ENCODE measurements at places on chromosomes 5 and 9.

DNA sequence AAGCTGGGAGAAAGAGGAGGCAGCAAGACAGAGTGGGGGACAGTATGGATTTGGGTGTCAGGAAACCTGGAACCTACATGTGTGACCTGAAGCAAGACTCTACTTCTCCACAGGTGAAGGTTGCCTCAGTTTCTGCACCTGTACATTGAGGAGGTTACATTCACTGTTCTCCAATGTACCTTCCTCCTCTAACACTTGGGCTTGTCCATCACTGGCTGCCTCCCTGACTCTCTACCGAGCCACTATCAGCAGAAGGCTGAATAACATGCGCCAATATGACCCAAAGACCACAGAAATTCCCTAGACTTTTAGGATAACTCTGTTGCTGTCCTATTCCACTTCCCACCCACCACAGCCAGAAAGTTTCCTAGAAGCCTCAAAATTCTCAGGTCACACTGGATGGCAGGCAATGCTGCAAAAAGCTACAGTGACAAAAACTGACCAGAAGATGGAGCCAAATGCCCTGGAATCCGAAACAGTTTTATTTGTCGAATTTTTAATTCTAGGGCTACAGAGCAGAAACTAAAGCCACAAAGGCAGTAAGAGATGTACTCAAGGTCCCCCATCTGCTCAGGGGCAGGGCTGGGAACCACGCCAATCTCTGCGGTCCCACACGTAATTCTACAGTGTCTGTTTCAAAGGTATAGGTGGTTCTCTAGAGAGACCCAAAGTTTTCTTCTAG, 64.4 kb downstream of the FAM114A2 start:
- no peak for DNase-seq

GRCh38 chr9:99013550-99013949, 69.8 kb downstream of the COL15A1 start:
- DNase-seq = no peak

- no peak for DNase-seq
Measured at GRCh38 chr5:113059232-113060040, 82.8 kb downstream of the DCP2 start.

GRCh38 chr5:14663734-14664269, 716 bp upstream of the OTULIN start:
- peak; percentile 76 for DNase-seq

DNA sequence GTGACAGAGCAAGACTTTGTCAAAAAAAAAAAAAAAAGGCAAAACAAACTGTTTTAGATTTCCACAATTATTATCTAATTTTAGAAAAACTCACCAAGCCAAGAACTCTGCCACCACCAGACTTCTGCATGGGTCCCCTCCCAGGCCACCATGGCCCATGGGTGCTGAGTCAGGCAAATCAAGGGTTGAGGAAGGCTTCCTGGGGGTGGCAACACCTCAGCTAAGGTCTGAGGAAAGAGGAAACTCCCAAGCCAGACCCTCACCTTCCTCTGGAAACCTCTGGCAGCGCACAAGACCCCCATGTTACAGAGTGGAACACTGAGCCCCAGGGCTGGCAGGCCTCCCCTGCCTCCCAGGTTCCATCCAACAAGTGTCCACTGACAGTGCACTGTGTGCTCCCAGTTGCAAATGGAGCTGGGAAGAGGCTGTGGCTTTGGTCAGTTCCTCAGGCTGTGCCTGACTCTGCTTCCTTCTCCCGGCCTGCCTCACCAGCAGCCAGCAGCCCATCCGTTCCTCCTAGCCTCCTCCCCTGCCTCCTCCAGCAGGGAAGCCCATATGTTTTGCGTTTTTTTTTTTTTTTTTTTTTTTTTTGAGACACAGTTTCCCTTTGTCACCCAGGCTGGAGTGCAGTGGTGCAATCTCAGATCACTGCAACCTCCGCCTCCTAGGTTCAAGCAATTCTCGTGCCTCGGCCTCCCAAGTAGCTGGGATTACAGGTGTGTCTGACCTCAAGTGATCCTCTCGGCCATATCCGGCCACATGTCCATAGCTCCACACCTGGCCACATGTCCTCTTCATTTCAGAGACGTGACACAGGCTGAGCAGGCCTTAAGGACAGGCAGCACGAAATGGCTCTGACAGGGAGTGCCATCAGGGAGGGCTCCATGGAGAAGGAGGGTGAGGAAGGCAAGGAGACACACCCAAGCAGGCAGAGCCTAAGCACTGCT, 3.5 kb upstream of the SUSD3 start:
- DNase-seq = no peak

DNA sequence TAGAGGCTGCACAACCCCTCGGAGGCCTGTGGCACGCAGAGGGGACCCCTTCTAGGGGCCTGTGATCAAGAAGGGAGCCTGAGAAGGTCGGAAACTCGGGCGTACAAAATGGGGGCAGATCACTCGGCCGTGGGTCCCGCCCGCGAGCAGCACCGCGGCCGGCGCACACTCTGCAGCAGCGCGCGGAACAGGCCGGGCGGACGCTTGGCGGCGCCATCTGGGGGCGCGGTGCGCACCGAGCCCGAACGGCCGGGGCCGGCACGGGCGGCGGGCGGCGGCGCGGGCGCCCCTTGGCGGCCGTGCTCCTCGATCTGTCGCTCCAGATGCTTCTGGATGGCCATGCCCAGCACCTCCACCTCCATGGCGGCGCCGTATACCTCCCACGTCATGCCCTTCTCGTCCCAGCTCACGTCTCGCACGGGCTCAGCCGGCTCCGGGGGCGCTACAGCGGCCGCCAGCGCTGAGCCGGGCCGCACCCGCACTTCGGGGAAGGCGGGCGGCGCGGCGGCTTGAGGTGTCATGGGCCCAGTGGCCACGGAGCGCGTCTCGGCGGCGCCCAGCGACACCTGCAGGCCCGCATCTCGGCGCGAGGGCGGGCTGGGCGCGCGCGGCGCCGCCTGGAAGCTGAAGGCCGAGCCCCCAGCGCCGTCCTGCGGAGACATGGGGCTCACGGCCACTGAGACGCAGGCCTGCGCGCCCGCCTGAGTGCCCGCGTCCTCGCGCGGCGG, 13.1 kb downstream of the GPRIN1 start:
- DNase-seq = peak; percentile 33

GRCh38 chr9:124363326-124364096, 51.7 kb downstream of the PSMB7 start:
- no peak for DNase-seq

- no peak for DNase-seq
Measured at GRCh38 chr5:9456435-9457042, 89.3 kb downstream of the SEMA5A start.

- no peak for DNase-seq
Measured at GRCh38 chr9:5872511-5872910, 18.2 kb upstream of the MLANA start.

DNA sequence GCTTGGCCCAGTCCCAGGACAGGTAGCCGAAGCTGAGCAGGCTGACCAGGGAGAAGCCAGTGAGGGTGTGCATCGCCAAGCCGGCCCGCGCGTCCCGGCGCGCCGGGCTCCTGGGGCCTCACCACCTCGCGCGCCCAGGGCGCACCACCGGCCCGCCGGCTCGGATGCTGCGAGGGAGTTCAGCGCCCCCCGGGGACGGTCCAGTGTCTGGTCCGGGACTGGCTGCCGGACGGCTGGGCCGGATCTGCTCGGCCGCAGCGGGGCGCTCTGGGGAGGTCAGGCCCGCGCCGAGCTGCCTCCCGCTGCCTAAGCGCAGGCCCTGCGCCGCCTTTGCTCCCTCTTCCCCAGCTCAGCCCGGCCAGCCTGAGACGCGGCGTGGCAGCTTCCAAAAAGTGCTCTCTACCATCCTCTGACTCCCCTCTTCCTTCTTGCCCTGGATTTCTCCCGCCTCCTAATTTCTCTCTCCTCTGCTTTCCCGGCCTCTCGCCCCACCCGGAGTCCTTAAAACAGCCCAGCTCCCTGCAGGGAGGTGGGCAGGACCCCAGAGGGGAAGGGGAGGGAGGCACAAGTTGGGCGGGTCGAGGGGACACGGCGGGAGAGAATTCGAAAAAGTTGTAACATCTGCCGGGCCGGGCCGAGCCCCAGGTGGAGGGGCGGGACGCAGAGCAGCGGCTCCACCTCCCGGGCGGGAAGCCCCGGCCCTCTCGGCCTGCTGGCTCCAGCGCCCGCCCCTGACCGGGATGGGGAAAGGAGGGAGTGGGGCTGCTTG, at the start of gene ARSI:
TSS of gene ARSI (minus strand) at position 605 of the 769 bp plus-strand sequence. CDS start at position 73, 532 bp downstream.
- DNase-seq = no peak

- no peak for DNase-seq
Measured at GRCh38 chr5:172454358-172455086, at the start of gene SH3PXD2B. Gene SH3PXD2B, minus strand, starts transcription at chr5:172454525. Its CDS starts 173 bp downstream, at chr5:172454352.

DNA sequence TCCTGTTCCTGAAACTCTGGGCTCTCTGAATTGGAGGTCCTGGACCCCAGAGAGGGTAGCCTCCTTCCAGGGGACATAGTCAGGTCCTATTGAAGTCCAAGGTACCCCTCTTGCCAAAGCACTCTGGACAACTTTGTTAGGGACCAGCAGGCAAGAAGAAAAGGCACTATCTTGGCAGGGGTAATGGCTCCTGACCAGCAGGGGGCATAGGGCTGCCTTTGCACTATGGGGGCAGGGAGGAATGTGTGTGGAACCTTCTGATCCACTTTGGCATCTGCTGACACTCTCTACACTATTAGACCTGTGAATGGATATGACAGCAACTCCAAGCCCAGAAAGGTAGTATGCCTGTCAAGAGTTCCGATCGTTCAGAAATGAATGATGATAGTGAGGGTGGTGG, 179.0 kb upstream of the CD180 start:
- DNase-seq = no peak

DNA sequence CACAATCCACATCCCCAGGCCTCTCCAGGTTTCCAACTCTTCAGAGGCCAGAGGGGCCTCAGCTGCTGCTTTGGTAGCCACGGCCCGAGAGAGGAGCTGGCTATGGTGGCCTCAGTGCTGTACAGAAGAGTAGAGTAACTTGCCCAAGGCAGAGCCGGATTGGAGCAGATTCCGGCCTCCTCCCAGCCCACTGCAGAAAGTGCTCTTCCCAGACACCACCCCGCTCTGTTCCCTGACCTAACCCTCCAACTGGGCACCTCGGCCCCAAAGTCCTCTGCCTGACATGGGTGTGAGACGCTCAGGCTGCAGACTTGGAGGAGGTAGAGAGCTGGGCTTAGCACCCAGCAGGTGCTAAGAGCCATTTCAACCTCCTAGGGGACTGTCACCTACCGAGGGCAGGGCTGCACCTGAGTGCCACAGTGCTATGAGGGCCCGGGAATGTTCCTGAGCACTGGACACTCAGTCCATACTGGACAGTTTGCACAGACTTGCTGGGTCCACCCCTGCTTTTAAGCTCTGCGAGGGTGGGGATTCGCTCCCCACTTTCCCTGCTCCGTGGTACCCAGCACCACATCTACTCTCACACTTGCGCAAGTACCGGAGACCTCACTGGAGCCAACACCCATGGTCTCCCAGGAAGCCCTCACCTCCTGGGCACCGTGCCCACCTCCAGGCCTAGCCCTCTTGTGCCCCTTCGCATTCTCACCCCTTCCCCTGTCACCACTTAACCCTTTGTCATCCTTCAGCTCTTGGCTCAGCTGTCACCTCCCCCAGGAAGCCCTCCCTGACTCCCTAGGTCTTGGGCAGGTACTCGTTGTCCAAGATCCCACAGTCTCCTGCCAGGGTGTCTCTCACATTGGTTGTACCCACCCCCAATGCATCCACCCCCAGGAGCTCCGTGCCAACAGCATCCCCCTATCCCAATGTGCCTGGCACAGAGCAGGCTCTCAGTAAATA, 49.8 kb downstream of the DBH start:
- no peak for DNase-seq

- DNase-seq = no peak
Measured at GRCh38 chr5:78593465-78593864, 55.1 kb downstream of the LHFPL2 start.

DNA sequence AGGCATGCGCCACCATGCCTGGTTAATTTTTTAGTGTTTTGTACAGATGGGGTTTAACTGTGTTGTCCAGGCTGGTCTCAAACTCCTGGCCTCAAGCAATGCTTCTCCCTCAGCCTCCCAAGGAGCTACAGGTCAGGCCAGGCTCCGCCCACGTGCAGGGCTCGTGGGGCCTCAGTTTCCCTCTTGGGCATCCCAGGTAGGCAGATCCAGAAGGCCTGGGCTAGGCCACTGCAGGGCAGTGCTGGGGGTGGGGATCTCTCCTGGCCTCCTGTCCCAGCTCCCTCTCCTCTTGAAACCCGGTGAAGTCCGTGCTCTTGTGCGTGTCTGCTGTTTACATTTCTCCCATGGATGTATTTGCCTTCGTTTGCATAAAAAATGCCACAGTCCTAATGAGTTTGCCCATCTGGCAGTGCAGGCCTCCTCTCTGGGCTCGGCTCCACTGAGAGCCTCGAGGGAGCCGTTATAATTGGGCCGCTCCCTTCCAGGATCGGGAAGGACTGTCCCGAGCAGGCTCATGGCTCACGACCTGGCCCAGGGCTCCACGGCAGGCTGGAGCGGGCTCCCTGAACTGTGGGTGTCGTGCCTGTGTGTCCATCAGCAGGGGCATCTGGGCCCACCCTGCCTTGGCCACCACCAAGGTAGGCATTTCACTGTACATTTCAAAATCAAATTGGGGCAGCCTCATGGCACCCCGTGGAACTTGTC, 52.6 kb upstream of the RUFY1 start:
- no peak for DNase-seq

DNA sequence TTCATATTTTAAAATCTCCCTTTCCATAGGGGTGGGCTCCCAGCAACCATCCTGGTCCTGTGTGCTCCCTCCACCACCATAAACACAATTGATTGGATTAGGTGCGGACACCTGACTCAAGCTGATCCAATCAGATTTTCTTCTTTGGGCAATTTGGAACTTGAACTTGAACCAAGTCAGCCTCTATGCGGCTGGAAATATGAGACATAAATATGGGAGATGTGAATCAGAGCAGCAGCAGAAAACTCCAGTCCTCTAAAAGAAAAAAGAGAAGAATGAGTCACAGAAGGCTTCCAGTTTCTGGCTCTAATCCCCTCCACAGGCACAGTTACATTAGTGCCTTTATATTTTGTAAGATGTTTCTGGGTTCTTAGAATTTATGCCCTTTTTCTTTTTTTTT, 306.6 kb downstream of the MLLT3 start:
- no peak for DNase-seq

- peak; percentile 25 for DNase-seq
Measured at GRCh38 chr5:131640043-131640856, 5.2 kb upstream of the RAPGEF6 start.

- no peak for DNase-seq
Measured at GRCh38 chr5:153543288-153543687, 52.8 kb downstream of the GRIA1 start.

DNA sequence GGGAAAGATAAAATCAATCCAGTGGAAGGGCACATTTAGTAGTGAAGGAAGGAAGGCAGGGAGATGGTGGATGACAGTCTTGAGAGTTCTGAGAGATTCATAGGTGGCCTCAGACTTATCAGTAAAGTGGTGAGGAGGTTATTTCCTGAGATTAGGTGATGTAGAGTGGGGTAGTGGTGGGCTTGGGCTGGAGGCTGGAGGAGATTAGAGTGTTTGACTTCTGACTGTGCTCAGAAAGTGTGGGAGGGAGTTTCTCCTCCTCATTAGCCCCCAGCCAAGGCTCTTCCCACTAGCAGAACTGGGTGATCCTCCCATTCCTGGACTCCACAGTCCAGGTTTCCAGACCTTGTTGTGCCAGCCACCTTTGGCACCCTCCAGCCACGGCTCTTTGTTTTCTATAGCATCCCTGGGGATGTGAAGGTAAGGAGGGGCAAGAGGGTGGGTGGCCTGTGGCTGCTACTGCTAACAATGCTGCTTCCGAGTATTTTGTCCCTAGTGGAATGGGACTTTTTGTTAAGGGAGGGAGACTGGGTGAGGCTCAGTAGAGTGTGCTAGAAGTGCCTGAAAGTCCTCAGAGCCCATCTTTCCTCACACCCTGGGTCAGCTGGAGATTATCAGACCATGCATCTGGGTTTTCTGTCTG, 94.4 kb downstream of the ADRB2 start:
- no peak for DNase-seq

Measured in KG1 (cell line).